ENCODE measurements at places on chromosomes 12 and 14.
A peak's percentile ranks its signal among the peaks of the same experiment; 100 is the strongest.

GRCh38 chr12:2902272-2902880, 11.7 kb downstream of the TULP3 start:
- no peak overlapping the region for H3K27ac ChIP-seq
- H3K4me3 ChIP-seq = no peak overlapping the region
- no peak for DNase-seq
- H3K27me3 ChIP-seq = no peaks in the 10 kb centered on the region

- peak overlapping the region; percentile 48 for H3K27ac ChIP-seq
- H3K4me1 ChIP-seq = peaks cover 20% of the 10 kb centered on the region
- H3K4me3 ChIP-seq = no peak overlapping the region
- no peaks in the 10 kb centered on the region for H3K36me3 ChIP-seq
These were observed 81.1 kb downstream of the PELI2 start for GRCh38 chr14:56199095-56199981.

- peak within 1 kb of the TSS; percentile 72 for H3K27ac ChIP-seq
- H3K4me3 ChIP-seq = peak within 1 kb of the TSS; percentile 84
- H3K27me3 ChIP-seq = no peaks in the 10 kb centered on the region
These were observed at the start of gene TRAF3 for GRCh38 chr14:102776761-102777710. TRAF3 (plus strand) TSS chr14:102777449; CDS start chr14:102870202, 92,753 bp downstream.

DNA sequence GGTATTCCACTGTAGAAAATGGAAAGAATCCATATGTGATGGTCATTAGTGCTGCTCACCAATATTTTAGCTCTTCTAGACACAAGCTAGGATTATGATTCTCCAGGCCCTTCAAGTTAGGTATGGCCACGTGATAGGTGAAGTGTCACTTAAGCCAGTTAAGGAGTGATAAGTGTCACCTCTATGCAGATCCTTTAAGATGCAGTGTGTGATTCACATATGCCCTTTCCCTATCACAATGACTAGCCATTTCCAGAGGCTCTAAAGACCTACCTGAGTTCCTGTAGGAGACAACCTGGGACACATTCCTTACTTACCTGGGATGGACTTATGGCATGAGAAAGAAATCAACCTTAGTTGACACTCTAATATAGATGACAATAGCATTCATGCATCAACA, 343.2 kb downstream of the NELL2 start:
- no peaks in the 10 kb centered on the region for H3K36me3 ChIP-seq
- no peaks in the 10 kb centered on the region for H3K4me1 ChIP-seq
- no peaks in the 10 kb centered on the region for H3K27me3 ChIP-seq
- H3K4me3 ChIP-seq = no peak overlapping the region
